ENCODE measurements at places on chromosomes 2 and 18.

- DNase-seq, result no peak
These were observed 4.6 kb upstream of the ENOSF1 start for GRCh38 chr18:717003-717402.

DNA sequence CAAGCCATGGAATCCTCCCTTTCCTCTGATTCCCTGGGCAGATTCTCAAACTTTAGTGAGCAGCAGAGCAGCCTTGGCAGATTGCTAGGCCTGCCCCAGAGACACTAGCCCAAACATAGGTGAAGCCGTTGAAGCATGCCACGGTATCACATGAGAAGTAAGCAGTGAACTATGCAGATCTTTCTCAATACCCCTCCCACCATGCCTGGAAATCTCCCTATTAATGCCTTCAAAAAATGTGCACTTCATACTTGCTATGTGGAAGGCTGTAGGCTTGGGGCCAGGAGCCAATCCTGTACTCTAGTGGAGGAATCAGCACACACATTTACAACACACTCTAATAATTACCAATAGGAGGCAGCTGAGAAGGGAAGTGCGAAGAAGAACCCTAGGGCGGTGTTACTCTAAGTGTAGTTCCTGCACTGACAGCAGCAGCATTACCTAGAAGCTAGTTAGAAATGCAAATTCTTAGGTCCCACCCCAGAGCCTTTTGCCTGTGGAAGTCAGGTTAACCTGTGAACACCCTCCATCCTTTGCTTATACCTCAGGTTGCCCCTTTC lies 305.1 kb upstream of the SPRED2 start:
- no peak for DNase-seq

GRCh38 chr2:71477231-71477691 lies 23.9 kb downstream of the DYSF start:
- DNase-seq, result no peak

DNA sequence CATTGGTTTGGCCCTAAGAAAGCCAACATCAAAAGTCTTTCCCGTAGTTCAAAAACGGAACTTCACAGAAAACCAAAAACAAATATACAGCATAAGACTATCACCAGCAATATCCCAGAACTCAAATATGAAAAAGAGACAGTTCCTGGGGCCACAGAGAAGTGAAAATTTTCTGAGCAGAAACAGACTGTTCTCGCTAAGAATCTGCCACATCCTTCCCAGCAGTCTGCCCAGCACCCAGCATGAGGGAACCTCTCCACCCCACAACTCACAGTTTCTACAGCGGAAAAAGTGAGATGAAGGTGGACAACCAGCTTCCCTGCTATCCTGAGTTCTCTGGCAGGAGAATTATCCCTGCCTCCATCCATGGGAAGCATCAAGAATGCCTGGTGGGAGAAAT lies 26.7 kb upstream of the TMEM163 start:
- no peak for DNase-seq

DNA sequence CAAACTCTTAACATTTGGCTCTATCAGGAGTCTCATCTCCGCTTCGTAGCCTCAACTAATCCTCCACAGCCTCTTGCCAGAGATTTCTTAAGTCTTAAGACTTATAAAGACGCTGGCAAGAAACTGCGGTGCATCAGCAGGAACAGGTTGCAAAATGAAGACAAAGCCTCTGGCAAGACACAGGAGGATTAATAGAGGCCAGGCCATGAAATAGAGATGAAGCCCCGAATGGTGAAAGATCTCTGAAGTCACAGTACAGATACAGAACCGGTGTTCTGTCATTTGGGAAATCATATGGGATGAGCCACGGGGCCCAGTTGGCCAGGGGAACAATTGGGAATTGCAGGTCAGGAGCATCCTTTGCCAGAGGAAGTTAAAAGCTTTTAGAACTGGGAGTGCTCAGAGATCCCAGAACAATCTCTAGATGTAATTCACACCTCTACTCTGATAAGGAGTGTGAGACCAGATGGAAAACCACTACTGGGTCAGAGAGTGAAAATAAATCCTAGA lies 190.9 kb upstream of the FOSL2 start:
- no peak for DNase-seq

DNA sequence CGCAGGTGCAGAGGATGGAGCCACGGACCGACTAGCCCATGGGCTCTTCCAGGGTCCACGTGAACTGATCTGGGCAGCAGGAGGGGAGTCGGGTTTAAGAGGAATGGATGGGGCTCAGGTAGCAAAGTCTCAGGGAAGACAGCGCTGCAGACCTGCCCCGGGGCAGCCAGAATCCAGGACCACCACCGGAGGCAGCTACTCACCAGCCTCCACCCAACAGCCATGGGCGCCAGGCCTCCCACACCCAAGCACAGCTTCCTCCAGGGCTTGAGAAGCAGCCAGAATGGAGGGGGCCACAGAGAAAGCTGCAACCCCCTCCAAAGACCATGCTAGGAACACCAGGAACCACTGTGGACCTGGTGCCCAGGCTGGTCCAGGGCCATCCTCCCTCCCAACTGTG lies 164.3 kb downstream of the TWIST2 start:
- no peak for DNase-seq

- no peak for DNase-seq
These were observed 808.1 kb downstream of the RNF144A start for GRCh38 chr2:7725171-7725849.

DNA sequence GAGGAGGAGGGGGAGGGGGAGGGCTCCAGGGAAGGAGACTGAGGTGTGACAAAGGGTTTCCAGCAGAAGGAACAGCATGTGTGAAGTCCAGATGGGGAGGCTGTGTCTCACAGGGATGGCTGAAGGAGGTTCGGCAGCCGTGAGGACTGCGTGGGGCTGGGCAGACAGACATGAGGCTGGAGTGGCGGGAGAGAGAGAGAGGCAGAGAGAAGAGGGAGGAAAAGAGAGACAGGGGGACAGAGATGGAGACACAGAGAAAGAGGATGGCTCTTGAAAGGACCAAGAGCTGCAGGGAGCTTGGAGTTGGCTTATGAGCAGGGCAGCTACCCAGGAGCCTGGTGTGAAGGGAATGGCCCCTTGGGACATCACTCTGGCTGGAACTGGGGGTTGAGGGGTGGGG lies 138.9 kb upstream of the ASB18 start:
- DNase-seq, result no peak

GRCh38 chr2:226378753-226379705 lies 420.6 kb downstream of the IRS1 start:
- no peak for DNase-seq

DNA sequence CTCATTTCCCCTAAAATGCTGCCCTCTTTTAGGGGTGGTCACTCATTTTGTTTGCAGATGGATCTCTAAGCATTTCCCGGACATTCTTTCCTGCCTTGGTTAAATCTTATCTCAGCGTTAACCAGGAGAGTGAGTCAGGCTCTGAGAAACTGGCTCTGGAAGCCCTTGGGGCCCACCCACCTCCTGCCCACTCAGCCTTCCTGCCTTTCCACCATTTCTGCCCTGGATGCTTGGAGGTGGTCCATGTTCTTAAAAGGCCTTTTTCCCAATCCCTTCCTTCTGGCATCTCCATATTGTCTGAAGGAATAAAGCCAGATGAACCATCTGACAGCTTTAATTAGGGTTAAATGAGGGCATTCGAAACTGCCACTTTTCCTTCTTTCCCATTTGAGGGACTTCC lies 9.5 kb downstream of the HK2 start:
- no peak for DNase-seq

DNA sequence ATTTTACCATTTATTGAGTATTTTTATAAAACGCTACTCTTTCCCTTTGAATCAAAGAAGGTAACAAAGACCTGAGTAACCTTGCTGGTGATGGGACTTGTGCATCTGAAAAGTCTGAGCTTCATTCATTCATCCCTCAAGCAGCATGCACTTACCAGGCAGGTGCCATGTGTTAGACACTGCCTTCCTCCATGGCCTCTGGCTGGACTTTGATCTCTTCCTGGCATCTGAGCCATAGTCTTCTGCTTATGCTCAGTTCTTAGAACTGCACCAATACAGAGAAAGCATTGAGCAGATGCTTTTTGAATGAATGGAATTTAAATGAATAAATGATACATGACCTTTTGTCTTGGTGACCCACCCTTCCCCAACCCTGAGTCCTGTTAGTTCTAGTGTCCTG lies 251.4 kb upstream of the COPS8 start:
- no peak for DNase-seq

GRCh38 chr18:57898506-57899124 lies 95.5 kb upstream of the ATP8B1 start:
- DNase-seq, result no peak

GRCh38 chr2:67898595-67898994 lies 164.2 kb downstream of the C1D start:
- no peak for DNase-seq

Measured in activated T-helper 1 cell treated with Interleukin-2 at 50 U/mL for 16 hours (primary cell).